ENCODE measurements at places on chromosomes 2 and 18.

DNA sequence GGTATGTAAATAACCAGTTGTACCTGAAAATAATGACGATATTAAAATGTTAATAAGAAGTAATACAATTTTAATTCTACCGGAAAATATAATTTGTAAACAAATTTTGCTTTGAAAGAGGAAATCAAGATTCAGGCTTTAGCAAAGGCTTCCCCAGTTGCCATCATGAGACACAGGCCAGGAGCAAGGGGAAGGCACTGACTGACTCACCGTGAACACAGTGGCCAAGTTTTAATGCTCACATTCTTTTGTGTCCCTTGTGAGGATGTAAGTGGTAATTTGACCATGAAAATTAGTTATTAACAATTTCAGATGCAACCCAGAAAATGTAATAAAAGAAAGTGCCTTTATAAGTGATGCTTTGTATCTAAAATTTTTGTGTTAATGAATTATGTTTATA lies 164.1 kb downstream of the GREB1L start:
- DNase-seq, result no peak

DNA sequence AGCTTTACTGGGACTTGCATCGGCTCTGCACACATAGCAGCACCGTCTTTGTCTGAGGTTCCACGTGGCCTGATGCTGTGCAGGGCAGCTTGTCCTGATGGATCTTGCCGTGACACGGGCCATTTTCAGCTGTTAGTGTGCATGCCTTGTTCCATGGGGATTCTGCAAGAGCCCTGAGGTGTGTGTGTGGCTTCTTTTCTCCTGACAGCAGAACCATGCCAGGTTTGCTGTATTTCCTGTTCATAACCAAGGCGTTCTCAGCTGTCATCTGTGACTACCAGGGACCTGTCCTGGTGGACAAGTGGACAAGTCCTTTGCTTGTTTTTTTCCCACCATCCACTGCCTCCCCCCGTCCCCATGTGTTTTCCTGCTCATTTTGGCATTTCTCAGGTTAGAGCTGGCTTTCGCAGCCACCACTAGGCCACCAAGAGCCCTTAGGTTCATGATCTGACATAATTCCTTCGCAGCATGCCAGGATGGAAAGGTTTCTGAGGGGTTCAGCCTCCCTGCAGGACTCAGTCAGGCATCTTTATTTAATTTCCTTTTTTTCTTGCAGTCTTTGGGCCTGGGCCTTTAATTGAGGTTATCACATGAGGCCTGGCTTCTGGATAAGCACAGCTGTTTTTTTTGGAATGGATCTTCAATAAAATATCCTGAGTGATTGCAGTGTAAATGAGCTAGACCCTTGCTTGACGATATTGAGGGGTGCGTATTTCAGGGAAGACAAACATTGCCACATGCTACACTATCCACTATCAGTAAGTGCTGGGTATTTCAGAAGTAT lies 139.4 kb downstream of the NCK2 start:
- no peak for DNase-seq

DNA sequence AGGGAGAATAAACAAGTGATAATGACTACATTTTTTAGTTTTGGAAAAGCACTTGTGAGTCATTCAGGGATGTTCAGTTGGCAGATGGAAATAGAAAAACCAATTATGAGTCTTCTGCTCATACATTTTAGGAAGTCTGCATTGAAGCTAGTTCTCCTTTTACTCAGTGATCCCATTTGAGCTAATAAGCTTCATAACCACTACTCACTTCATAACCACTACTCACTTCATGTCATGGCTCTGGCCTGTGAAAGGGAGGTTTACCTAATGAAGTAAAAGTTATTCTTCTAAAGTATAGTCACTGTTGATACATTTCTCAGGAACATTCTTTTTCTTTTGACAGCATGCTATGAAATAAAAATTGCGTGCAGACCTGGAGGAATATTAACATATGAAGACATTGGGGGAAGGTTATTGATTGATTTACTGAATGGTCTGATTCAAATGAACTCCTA lies 948.7 kb downstream of the TSN start:
- peak; percentile 6 for DNase-seq

GRCh38 chr2:98436734-98437133 lies 7.9 kb upstream of the INPP4A start:
- no peak for DNase-seq

DNA sequence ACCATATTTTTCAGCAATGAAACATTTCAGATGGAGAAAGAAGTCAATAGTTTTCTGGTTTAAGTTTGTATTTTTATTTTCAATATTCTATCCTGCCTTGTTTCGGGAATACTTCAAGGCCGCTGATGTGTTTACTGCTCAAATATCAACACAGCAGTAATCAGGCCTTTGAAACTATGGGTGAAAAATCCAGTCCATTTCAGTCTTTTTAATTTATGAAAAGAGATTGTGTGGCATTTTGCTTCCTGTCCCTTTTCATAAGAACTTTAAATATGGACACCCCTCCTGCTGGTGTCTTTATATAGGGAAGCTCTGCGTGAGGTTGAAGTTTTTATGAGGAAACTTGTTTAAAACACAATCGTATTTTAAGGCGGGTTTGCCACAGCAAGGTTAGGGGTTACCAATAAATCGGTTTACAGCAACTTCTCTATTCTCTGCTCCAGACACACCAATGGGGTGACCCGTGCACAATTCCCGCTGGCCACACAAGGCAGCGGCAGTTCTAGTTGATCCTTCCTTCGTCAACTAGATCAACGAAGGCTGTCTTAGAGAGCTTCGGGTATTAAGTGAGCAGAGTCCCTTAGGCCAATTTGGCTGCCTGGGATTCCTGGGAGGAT lies 1.2 kb upstream of the TANC1 start:
- no peak for DNase-seq

- DNase-seq, result no peak
These were observed 287.0 kb downstream of the SLC8A1 start for GRCh38 chr2:40164736-40165508.

All from activated CD4-positive, alpha-beta T cell treated with anti-CD3 and anti-CD28 coated beads, Interleukin-2, Interleukin-4, amounts not matched to agents 100 ng/mL and 50 ng/mL, durations not matched to agents 16 hours and 8 hours (primary cell).